CD8-positive, alpha-beta T cell (primary cell): ENCODE measurements at places on chromosomes 3 and 15.

- no peak for DNase-seq
These were observed 487 bp downstream of the ITIH4 start for GRCh38 chr3:52829906-52830463.

GRCh38 chr15:89085289-89085926 is 2.8 kb upstream of the ABHD2 start:
- DNase-seq, result no peak

- no peak for DNase-seq
These were observed 31.2 kb downstream of the RAB11A start for GRCh38 chr15:65900488-65900887.

DNA sequence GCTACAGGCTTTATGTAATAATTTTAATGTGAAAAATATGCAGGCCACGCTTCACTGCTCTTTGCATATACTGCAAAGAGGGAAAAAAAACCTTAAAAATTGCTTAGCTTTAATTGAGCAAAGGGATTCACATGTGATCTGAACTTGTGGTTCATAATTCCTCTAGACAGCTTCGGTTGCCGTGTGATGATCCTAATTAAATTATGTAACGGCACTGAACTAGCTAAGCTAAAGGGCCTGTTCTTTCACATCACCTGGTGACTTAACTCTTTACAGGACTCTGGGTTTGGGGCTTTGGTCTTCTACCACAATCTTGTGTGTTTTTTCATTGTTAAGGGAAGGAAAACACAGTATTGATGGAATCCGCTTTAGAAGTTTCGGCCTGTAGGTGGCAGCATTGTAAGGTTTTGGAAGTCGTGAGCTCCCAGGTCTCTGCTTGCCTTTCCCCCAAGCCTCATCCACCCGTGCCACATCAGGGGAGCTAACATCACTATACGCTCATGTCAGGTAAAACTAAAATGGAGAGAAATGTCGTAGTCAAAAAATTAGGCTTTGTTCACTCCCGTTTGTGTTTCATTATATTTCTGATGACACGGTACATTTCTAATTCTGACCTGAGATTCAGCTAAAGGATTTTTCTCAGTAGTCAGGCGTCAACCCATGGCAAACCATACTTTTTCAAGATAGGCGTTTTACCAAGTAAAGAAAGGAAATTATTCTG is 205.6 kb upstream of the DPH6 start:
- peak; percentile 35 for DNase-seq

- no peak for DNase-seq
These were observed 35.3 kb upstream of the PLSCR2 start for GRCh38 chr3:146504498-146505197.

DNA sequence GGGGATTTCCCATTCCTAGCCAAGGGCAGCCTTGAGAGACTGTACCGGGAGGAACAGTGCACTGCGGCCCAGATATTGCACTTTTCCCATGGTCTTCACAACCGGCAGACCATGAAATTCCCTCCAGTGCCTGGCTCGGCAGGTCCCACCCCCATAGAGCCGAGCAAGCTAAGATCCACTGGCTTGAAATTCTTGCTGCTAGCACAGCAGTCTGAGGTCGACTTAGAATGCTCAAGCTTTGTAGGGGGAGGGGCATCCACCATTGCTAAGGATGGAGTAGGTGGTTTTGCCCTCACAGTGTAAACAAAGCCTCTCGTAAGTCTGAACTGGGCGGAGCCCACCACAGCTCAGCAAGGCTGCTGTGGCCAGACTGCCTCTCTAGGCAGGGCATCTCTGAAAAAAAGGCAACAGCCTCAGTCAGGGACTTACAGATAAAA is 156.3 kb downstream of the FRMD5 start:
- no peak for DNase-seq

DNA sequence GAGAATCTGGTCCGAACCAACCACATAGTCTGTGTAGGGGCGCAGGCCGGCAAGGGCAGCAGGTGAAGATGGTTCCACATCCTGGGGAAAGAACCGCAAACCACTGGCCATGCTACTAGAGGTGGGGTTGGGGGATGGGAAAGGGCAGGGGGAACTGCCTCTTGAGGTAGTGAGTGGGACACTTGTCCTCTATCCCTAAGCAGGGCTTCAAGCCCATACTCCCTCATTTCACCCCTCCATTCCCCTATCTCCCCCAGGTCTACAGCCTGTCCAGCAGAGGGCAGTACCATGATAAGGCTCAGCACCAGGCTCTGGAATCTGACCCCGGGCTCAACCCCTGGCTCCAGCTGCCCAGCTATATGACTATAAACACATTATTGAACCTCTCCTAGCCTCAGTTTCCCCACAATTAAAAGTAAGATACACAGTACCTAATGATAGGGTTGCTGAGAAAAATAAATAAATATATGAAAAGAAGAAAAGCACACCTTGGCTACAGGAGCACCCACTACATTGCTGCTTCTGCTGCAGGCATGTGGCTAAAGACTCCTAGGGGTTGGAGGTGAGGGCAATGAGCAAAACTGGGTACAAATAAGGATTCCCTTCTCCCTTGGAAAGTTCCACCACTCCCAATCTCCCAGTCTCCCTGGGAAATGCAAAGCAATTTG is 6.3 kb downstream of the GORASP1 start:
- DNase-seq, result peak; percentile 32

GRCh38 chr15:99291643-99292042 is 40.4 kb downstream of the LRRC28 start:
- DNase-seq, result no peak

- no peak for DNase-seq
These were observed 1050.2 kb downstream of the AGBL1 start for GRCh38 chr15:87129916-87130315.

DNA sequence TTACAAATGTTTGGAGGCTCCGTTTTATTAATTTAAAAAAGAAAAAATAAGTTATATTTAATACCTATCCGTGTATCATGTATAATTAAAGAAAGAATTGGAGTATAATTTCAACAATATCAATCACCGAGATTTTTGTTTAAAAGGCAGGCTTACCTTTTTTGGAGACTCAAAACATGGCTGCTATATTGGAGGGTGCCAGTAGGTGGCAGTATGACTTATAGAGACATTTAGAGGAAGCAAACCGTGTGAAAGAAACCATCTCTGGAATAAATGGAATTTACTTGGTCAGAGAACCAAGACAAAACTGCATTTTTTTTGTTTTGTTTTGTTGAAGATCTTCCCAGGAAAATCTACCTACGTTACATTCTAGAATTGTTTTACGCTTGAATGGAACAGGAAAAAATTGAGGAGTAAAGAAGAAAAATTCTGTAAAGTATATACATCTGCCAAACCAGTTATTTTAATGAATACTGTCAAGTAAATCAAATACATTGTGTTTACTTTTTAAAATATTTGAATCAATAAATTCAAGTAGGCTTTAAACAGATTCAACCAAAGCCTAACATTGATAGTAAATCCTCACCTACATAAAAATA is 802.6 kb upstream of the ALCAM start:
- DNase-seq, result peak; percentile 38

DNA sequence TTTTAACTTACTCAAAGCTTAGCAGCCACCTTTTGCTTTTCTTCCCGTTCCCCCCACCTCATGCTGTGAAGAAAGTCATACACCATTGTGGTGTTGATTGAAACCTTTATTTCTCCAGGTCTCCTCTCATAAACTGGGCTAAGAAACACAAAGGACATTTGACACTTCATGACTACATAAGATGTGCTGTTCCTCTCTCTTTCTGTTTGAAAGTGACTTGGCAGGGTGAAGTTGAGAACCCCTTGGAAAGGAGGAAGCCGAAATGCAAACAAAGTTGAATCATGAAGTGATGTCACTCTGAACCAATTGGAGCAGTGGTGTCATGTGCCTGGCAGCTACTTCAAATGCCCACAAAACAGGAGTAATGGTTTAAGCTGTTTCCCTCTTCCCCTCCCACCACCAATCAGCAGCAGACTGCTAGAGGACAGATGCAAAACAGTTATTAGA is 174.7 kb downstream of the IGF1R start:
- no peak for DNase-seq

GRCh38 chr3:139127101-139127500 is 82.4 kb upstream of the PRR23C start:
- DNase-seq, result no peak

DNA sequence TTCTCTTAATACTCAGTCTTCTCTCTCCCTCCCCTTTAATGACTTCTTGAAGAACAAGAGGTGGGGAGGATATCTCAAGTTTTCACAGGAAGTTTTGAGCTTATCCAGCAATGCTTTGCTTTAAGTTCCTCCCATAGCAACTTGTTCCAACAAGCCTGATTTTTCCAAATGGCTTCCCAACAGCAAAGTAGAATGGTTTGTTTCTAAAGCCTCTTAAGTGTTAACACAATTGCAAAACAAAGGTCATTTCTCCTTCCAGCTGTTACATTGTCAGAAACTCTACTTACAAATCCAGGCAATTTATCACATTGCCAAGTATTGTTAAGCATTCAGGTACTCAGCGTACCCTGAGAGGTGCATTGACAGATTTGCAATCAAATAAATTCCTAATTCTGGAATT is 6.8 kb upstream of the ZNF770 start:
- DNase-seq, result no peak

DNA sequence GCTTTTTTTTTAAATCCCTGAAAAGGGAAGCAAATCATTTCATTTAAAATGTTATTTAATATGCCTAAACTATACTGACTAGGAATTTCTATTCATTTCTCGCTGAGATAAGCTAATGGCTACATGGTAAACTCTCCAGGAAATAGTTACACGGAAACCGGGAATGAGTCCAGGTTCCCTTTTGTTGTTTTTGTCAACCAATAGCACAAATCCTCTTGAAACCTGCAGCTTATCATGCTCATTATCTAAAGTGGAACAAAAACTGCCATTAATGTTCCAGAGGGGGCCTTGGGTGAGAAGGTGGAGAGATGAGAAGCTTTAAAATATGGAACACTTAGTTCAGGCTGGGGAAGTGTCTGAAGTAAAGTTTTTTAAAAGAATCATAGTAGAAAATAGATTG is 113.5 kb upstream of the ALCAM start:
- DNase-seq, result no peak

GRCh38 chr3:59142556-59142955 is 92.7 kb upstream of the CFAP20DC start:
- DNase-seq, result no peak

DNA sequence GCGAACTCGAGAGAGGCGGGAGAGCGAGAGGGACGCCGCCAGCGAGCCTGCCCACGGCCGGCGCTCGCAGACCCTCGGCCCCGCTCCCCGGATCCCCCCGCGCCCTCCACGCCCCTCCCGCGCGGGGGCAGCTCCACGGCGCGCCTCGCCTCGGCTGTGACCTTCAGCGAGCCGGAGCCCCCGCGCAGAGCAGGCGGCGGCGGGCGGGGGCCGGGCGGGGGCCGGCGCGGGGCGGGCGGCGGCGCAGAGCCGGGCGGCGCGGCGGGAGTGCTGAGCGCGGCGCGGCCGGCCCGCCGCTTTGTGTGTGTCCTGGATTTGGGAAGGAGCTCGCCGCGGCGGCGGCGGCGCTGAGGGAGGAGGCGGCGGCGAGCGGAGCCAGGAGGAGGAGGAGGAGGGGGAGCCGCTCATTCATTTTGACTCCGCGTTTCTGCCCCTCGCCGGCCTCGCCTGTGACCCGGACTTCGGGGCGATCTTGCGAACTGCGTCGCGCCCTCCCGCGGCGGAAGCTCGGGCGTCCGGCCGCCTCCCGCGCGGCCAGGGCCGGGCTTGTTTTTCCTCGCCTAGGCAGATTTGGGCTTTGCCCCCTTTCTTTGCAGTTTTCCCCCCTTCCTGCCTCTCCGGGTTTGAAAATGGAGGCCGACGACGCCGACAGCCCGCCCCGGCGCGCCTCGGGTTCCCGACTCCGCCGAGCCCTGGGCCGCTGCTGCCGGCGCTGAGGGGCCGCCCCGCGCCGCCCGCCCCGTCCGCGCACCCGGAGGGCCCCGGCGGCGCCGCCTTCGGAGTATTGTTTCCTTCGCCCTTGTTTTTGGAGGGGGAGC is 524 bp downstream of the IGF1R start:
- peak; percentile 40 for DNase-seq

GRCh38 chr3:128155616-128156360 is 2.5 kb downstream of the EEFSEC start:
- DNase-seq, result no peak

DNA sequence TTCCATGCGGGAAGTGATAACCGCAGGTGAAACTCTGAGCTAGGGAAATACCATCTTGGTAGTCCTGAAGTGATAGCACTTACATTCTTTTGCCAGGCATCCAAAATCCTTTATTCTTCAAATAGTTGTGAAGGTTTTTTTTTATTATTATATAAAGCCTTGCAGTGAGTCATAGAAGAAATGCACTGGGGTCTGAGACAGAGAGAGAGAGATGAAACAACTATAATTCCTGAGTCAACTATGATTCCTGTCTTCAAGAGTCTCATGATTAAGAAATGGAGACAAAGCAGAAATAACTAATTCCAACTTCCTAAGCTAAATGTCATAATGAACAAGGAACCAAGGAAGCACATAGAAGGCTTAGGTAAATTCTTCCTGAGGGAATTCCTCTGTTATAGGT is 495.6 kb downstream of the LPP start:
- no peak for DNase-seq

DNA sequence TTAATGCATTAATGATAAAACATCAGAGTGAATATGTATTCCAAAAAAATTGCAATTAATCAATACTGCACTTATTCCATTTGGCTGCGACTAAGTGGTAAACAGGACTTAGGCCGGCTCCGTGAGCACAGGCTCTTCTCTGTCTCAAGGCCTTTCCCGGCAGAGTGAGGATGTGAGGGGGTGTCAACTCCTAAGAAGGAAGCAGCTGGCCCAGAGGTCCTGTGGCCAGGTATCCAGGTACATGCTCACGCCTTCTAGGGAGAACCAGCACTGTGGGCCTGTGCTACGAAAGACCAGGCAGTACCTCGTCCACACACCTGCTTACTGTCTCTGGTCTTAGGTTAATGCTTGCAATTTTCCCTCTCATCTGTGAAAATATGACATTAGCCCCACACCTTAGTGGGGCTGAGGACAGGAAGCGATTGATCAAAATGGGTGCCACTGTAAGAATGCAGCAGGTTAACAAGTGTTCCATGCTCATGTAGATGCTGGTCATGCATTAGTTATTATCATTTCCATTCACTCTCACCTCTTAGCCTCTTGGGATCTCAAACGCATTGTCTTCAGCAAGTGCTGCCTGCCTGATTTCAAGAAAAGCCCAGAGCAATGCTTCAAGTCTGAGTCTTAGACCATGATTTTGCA is 175.3 kb downstream of the ABHD5 start:
- no peak for DNase-seq

DNA sequence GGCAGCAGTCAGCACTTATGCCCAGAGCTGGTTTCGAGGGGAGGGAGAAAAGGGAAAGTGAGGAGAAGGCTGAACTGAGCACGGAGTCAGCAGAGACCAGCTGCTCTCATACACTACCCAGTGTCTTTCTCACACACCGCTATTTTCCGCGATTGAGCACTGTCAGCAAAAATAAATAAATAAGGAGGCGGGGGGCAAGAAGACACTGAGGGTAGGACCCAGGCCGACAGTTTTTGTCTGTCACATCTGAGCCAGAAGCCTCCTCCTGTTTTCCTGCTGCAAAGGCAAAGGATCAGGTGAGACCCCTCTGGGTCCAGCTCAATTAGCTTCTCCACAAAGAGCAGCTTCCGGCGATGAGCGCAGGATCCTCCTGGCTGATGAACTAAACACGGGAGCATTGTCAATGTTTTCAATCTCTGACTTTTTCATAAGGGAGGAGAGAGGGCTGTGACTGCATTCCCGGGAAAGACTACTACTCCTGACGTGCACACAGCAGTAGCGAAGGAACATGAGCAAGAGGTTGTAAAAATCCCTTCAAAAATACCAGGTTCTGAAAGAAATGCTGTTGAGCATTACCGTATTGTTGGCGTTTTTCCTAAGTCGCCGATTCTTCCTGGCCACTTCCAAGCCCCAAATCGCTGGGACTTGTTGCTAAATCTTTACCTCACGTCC is 1.3 kb downstream of the FRMD5 start:
- DNase-seq, result no peak
